ENCODE measurements at places on chromosomes 3 and 15. TPM values are rescaled to one million over a fixed set of nuclear protein-coding genes. Genes with fewer than 3 reads are reported as not detected.

THSD4 gene
- total RNA-seq: not detected

PLOD2 gene
- 0.35 TPM for total RNA-seq

DNA sequence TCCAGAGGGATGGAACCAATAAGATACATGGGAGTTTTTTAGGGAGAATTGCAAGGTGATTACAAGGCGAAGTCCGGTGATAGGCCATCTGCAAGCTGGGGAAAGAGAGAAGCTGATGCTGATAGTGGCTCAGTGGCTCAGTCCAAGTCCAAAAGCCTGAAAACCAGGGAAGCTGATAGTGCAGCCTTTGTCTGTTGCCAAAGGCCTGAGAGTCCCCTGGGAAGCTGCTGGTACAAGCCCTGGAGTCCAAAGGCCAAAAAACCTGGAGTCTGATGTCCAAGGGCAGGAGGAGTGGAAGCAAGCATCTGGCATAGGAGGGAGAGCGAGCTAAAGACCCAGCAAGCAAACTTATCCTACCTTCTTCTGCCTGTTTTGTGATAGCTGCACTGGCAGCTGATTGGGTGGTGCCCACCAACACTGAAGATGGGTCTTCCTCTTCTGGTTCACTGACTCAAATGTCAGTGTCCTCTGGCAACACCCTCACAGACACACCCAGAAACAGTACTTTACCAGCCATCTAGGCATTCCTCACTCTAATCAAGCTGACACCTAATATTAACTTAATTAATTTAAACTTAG lies 16.7 kb downstream of the TFG start:
- no peak overlapping the region for H3K4me3 ChIP-seq
- no peak for DNase-seq
- no peak overlapping the region for H3K27ac ChIP-seq
- peaks cover 31% of the 10 kb centered on the region for H3K36me3 ChIP-seq
- H3K27me3 ChIP-seq: no peaks in the 10 kb centered on the region

DNA sequence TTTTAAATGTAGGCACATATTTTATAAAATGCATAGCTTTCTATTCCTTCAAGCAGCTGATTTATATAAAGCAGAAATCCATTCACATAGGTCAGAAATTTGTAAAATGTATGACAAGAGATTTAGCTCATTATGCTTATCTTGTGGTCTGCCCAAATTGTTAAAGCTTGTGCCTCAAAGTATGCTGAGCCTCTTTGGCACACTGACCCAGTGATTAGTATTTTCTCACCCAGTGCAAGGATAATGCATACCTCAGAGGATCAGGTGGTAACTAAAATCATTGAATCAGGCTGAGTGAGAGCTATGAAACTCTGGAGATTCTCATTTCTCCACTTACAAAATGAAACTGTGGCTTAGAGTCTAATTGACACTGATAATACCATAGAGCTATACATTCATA lies 533.3 kb downstream of the FGF12 start:
- H3K27ac ChIP-seq: no peak overlapping the region
- no peaks in the 10 kb centered on the region for H3K36me3 ChIP-seq
- H3K4me3 ChIP-seq: no peak overlapping the region
- no peaks in the 10 kb centered on the region for H3K4me1 ChIP-seq
- no peaks in the 10 kb centered on the region for H3K27me3 ChIP-seq
- no peak for DNase-seq

WDR5B gene
- 4.8 TPM for total RNA-seq

- no peak for DNase-seq
- no peak overlapping the region for H3K4me3 ChIP-seq
- H3K4me1 ChIP-seq: no peaks in the 10 kb centered on the region
- H3K27ac ChIP-seq: no peak overlapping the region
Measured at GRCh38 chr3:94440767-94441493, 378.1 kb downstream of the NSUN3 start.

DNA sequence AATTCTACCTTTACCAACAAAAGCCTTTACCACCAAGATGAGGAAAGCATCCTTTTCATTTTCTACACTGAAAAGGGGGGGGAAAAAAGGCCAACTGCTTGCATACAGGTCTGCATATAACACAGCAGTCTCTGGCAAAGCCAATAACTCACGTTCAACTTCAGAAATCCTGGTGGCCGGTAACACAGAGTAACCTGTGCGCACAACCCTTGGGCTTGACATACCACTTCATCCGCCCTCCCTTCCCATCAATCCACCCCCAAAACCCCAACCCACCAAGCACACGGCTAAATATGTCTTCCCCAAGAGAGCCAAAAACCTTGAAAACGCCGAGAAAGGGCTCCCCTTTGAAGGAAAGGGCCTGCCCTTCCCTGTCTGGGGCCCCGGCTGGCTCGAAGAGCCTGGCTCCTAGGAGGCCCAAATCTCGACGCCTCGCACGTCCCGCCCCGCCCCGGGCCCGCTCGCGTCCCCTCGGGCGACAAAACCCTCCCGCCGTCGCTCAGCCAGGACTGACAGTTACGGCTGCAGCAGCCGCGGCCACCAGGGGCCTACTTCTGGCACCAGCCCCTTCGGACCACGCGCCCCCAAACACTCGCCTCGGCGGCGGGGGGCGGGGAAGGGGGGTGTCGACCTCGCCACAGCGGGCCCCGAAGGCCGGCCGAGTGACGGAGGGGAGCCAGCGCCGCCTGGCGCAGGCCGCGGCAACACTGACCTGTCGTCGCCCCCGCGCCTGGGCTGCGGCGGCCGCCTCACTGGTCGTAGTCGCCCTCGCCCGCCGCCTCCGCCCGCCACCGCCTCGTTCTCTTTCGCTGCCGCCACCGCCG lies 835 bp downstream of the UBE3A start:
- peak overlapping the region; percentile 85 for H3K27ac ChIP-seq
- no peaks in the 10 kb centered on the region for H3K27me3 ChIP-seq
- peak overlapping the region; percentile 76 for H3K4me3 ChIP-seq
- no peaks in the 10 kb centered on the region for H3K36me3 ChIP-seq

- no peaks in the 10 kb centered on the region for H3K4me1 ChIP-seq
- DNase-seq: no peak
- no peak overlapping the region for H3K27ac ChIP-seq
- no peak overlapping the region for H3K4me3 ChIP-seq
- H3K27me3 ChIP-seq: no peaks in the 10 kb centered on the region
Measured at GRCh38 chr3:4355401-4356219, 52.4 kb downstream of the SETMAR start.

GRCh38 chr3:129775870-129776269 lies 117.6 kb downstream of the TMCC1 start:
- no peaks in the 10 kb centered on the region for H3K4me1 ChIP-seq
- DNase-seq: no peak
- no peak overlapping the region for H3K4me3 ChIP-seq
- no peak overlapping the region for H3K27ac ChIP-seq

DNA sequence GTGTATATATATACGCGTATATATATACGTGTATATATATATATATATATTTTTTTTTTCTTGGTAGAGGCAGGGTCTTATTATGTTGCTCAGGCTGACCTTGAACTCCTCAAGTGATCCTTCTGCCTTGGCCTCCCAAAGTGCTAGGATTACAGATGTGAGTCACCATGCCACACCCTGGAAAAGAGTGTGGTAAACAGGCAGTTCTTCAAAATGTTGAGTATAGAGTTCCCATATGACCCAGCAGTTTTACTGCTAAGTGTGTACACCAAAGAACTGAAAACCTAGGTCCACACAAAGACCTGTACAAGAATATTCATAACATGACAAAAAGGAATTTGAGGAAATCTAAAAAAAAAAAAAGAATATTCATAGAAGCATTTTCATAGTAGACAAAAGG lies 71.8 kb upstream of the GCNT3 start:
- DNase-seq: no peak
- no peaks in the 10 kb centered on the region for H3K27me3 ChIP-seq
- no peak overlapping the region for H3K4me3 ChIP-seq
- H3K27ac ChIP-seq: no peak overlapping the region

DNA sequence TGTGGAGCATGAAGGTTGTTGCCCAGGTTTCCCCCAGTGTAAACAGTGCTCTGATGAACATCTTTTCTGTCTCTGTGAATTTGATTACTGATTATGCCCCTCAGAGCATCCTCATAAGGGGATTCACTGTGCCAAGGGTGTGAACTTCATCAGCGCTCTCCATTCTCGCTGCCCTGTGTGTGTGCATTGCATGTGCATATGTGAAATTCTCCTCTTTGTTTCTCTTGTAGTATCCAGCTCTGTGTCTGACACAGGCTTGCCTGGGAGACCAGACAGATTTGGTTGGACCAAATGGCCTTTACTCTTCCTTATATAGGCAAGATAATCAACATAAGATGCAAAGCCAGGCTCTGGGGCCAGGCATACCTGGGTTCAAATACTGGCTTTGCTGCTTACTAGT lies 21.9 kb downstream of the CACNA2D3 start:
- no peaks in the 10 kb centered on the region for H3K4me1 ChIP-seq
- no peak overlapping the region for H3K27ac ChIP-seq
- H3K36me3 ChIP-seq: no peaks in the 10 kb centered on the region
- no peak overlapping the region for H3K4me3 ChIP-seq
- no peak for DNase-seq

GOLGA6L4 gene
- total RNA-seq: 1.1 TPM

GRCh38 chr3:150376001-150376848 lies 31.9 kb upstream of the TSC22D2 start:
- no peak overlapping the region for H3K27ac ChIP-seq
- no peak for DNase-seq
- H3K27me3 ChIP-seq: no peaks in the 10 kb centered on the region
- peaks cover 5% of the 10 kb centered on the region for H3K4me1 ChIP-seq
- no peak overlapping the region for H3K4me3 ChIP-seq

DNA sequence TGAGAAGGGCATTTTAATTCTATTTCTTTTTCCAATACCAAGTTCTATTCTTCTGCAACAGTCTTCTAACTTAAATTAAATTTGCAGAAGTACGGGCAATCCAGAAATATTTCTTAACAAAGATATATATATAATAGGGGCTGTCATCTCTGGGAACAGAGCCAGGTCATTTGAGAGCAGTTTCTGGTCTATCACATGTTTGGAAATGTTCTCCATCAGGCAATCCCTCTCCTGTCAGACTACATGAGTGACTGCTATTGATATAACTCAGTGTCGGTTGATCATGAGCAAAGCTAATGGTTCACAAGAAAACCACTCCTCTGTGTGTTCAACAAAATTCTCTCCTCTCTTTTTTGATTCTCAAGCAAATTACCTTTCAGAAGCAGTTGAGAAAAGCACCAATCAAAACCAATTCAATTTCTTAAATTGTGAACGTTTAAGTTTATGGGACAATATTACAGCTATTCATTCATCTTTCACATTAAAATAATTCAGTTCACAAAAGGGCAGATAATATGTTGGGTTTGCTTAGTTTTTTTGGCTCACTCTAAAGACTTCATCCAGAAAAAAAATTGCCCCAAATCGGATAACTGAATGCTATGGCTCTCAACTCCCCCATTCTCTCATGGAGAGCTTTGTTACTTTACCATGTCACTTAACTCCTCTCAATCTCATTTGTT lies 152.9 kb upstream of the TGFBR2 start:
- H3K36me3 ChIP-seq: no peaks in the 10 kb centered on the region
- H3K27me3 ChIP-seq: no peaks in the 10 kb centered on the region
- H3K4me1 ChIP-seq: no peaks in the 10 kb centered on the region
- DNase-seq: no peak

All from CD8-positive, alpha-beta memory T cell (primary cell).